ENCODE measurements at places on chromosomes 12 and 14.
A peak's percentile ranks its signal among the peaks of the same experiment; 100 is the strongest.

DNA sequence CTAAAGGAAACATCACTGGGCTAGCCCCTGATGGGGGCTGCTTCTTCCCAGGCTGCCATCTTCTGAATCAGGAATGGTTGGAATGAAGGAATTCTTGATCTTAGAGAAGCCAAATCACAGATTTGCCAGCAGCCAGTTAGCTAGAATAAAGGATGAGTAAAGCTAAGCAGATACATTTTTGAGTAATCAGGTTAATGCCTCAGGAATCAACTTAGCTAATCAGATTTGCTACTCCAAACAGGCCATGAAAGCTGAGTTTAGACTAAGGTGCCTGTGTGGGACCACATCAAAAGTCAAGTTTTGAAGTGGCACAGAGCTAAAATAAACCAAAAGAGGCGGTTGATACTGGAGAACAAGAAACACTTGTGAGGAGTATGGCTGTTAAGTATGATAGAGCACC, 28.8 kb upstream of the LMO3 start:
- no peak for DNase-seq

- no peak for DNase-seq
Observed at GRCh38 chr12:124411281-124411878, 116.5 kb downstream of the RFLNA start.

DNA sequence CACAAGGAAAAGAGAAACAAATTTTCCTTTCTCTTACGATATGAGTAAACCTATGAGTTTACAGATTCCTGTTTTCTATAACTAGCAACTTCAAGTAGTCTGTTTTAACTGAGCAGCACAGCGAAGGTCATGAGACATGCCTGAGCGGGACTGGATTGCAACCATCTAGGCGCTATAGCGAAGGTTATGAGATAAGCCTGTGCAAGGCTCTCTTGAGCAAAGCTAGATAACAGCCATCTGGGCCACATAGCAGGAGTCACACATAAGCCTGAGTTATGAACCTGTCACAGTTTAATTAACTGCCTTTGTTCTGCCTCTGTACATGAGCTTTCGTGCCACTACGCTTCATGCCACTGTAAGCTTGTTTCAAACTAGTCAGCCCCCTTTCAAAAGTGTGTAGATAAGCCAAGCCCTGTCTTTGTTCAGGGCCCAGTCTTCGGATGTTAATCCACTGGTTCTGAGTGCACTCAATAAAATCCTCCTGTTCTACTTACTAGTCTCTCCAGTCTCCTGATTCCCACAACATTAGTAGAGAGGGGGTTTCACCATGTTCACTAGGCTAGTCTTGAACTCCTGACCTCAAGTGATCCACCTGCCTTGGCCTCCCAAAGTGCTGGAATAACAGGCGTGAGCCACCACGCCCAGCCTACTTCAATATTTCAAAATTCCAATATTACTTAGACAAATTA, 47.1 kb downstream of the SEC23A start:
- no peak for DNase-seq

DNA sequence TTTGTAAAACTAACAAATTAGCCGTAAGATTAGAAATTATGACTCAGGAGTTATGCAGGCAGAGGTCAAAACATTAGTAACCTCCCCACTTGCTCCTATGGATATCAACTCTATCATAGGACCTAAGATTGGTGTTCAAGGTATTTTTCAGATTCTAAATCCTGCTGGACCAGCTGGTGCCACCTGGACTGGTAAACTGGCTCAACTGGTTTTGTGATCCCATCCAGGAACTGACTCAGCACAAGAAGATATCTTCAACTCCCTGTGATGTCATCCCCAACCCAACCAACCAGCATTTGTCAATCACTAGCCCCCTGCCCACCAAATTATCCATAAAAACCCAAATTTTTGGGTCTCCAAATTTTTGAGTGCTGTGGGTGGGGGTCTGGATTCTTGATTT, 98.1 kb upstream of the OR4E1 start:
- DNase-seq = peak; percentile 82

DNA sequence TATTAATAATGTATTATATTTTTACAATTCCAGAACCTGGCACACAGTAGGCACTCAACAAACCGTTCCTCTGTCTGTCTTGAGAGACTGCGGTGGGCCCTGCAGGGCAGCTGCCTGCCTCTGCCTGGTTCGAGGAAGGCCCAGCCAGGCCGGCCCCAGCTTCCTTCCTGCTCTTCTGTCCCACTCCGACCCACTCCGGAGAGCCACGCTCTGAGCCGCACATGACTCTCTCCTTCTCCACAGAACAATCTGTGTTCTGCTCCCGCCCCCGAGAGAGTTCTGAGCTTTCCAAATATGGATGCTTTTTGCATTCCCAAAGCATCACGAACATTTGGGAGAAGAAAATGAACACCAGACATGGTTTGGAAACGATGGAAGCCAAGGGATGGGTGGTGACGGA, 57.3 kb downstream of the TTC7B start:
- no peak for DNase-seq

GRCh38 chr12:38919191-38919590, 13.8 kb upstream of the CPNE8 start:
- no peak for DNase-seq

DNA sequence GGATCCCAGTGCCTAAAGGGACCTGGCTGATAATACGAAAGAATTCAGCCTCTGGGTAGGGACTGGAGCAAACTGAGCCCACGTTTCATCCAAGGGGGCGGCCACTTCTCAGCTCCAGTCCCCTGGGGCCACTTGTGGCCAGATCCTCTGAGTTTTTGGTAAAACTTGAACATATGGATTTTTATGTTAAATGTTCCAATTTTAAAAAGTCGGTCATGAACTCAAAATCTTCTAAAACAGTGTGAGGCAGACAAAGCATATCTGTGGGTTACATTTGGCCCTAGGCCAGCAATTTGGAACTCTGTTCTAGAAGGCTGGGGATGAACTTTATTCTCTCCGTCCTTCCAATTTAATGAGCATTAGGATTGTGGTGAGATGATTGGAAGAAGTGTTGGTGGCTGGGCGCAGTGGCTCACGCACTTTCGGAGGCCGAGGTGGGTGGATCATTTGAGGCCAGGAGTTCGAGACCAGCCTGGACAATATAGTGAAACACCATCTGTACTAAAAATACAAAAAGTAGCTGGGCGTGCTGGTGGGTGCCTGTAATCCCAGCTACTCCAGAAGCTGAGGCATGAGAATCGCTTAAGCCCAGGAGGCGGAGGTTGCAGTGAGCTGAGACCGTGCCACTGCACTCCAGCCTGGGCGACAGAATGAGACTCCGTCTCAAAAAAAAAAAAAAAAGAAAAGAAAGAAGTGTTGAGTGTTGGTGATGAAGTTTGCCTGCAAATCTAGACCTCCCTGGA, 3.0 kb upstream of the PPP1CC start:
- no peak for DNase-seq

- DNase-seq = no peak
Observed at GRCh38 chr12:67750513-67751183, 102.1 kb downstream of the DYRK2 start.

DNA sequence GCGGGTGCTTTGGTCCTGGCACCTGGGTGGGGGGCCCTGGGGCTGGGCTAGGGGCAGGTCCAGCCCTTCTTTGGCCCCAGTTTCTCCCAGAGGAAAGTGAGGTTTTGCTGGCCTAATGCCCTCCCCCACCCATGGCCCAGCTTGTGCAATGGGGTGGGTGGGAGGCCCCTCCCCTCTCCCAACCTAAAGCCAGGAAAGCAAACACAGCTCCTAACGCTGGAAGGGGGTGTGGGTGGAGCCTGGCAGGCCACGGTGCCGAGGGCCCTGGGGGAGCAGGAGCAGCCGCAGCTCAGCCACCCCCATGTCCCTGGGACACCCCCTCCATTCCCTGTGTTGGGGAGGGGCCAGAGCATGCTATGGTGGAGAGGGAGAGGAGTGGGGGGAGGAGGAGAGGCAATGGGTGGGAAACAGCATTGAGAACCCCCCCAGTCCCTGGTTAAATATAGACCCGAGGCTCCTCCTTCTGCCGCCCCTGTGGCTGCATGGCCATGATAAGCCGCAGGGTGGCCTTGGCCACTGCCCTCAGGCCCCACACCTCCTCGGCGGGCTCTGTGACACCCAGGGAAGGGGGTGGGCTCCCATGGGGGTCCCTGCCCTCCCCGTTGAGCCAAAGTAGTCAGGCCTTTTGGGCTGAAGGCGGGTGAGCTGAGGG, 4.7 kb downstream of the EXOC3L4 start:
- no peak for DNase-seq

GRCh38 chr12:17148706-17149105, 542.7 kb upstream of the LMO3 start:
- no peak for DNase-seq

GRCh38 chr12:38282886-38283285, 33.7 kb upstream of the ALG10B start:
- DNase-seq = peak; percentile 24

- DNase-seq = no peak
Observed at GRCh38 chr12:106044773-106045172, 94.0 kb downstream of the NUAK1 start.

GRCh38 chr12:76523408-76523807, 36.2 kb downstream of the OSBPL8 start:
- DNase-seq = no peak

- DNase-seq = no peak
Observed at GRCh38 chr12:94282675-94283074, 134.3 kb downstream of the PLXNC1 start.

GRCh38 chr14:33837943-33838683, 112.8 kb downstream of the EGLN3 start:
- no peak for DNase-seq

GRCh38 chr12:66599816-66600215, 79.1 kb downstream of the GRIP1 start:
- DNase-seq = no peak

GRCh38 chr12:130572553-130572952, 143.5 kb downstream of the RIMBP2 start:
- DNase-seq = no peak

DNA sequence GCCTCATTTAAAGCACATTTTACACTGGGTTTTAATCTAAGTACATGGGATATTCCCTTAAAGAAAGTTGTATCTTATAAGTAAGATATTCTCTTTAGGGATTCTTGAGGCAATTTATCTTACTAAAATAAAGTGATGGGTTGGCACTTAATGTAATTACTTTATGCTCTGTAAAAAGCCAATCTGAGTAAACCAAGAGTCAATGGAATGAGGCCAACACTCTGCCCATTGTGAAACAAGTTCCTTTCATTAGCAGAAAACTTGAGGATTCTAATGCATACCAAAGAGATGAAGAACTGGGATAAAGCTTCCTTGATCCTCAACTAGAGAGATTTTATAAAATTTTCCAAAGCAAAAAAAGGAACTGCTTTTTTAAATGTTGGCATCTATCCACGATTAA, 121.2 kb downstream of the METTL25 start:
- DNase-seq = no peak

- DNase-seq = no peak
Observed at GRCh38 chr14:106681161-106681560, 1154.8 kb downstream of the TMEM121 start.

- no peak for DNase-seq
Observed at GRCh38 chr12:12474471-12474928, 88.2 kb downstream of the DUSP16 start.

- DNase-seq = no peak
Observed at GRCh38 chr12:100976735-100977134, 182.2 kb downstream of the ANO4 start.

DNA sequence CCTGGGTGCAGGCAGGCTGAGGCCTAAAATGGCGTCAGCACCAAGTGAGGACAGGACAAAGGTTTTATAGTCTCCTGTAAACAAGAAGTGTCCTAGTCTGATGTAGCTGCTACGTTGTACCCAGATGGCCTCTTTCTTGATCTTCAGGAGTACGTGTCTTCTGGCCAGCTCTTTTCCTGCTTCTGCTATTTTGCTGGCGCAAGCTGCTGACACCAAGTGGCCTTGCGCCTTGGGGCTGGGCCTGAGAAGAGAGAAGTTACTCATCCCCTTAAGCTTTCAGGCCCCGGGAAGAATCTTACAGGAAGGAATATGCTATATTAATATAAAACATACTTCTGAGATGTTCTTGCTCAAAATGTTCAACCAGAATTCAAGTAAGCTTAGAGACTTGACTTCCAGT, 605.2 kb downstream of the GALC start:
- DNase-seq = no peak

GRCh38 chr12:74781991-74782485, 244.4 kb downstream of the ATXN7L3B start:
- no peak for DNase-seq

DNA sequence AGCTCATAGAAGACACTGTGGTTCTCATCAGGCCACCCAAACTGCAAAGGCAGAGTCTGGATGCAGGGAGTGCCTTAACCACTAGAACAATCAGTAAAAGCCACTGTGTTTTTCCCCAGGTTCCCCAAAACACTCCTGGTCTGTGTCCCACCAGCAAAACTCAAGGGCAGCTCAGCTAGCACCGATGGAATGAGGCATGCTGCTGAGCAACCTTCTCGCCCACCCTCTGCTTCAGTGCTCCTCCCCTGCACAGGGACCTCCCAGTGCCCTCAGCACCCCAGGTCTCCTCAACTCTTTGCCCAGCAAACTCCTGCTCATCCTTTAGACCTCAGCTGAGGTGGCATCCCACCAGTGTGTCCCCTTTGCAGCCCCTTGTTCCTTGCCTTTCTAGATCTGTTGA, 4.0 kb downstream of the KRT77 start:
- no peak for DNase-seq

DNA sequence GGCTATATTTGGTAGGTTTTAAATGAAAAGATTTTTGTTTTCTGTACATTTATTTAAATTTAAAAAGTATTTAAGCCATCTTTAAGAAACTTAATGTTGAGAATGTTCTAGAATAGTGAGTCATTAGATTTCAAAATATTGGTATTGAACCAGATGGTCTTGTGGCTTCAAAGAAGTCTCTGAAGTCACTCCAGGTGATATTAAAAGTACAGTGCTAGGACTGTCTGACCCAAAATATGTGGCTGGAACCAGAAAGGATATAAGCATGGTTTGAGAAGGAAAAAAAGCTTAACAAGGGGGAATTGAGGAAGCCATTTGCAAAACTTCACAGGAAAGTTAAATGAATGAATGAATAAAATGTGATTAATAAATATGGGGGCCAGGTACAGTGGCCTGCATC, 28.7 kb upstream of the MDM2 start:
- no peak for DNase-seq

DNA sequence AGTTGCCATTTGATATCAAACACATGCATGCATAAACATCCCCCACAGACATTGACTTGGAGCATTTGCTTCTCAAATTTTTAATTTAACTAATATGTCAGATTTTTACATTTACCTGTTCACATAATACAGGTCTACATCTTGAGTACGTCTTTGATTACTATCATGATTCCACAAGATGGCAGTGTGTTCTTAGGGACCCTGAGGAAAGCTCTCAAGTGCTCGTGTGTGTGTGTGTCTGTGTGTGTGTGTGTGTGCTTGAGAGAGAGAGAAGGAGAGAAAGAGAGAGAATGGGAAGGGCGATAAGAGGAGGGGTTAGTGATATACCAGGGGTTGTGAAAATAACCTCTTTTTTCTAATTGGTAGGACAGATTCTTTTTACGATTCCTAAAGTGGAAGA, 167.1 kb upstream of the OR4E1 start:
- no peak for DNase-seq

GRCh38 chr12:25072906-25073650, 121.9 kb downstream of the DNAI7 start:
- no peak for DNase-seq

Measured in PC-9 (cell line).